Calu3 (cell line): ENCODE measurements at places on chromosomes 4 and X.
A peak's percentile ranks its signal among the peaks of the same experiment; 100 is the strongest.

DNA sequence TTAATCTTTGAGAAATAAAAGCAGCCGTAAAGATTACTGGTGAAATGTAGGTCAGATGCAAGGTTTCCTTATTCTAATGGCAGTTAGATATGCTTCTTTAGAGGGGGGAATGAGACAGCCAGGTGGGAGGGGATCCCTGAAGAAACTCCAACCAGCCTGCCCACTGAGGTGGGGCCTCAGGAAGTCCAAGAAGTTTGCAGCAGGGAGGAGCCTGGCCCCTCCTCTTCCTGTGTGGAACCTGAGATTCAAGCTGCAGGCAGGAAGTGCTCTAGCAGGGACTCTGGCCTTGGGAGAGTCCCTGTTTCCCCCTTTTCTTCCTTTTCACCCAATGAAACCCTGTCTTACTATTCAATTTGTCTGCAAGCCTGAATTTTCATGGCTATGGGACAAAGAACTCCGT lies 101.4 kb upstream of the SLITRK2 start:
- no peaks in the 10 kb centered on the region for H3K4me1 ChIP-seq
- H3K4me3 ChIP-seq = no peak overlapping the region
- no peaks in the 10 kb centered on the region for H3K36me3 ChIP-seq
- DNase-seq = no peak
- H3K27me3 ChIP-seq = no peaks in the 10 kb centered on the region
- H3K27ac ChIP-seq = no peak overlapping the region

- no peaks in the 10 kb centered on the region for H3K36me3 ChIP-seq
- no peaks in the 10 kb centered on the region for H3K27me3 ChIP-seq
- H3K4me1 ChIP-seq = no peaks in the 10 kb centered on the region
- no peak overlapping the region for H3K4me3 ChIP-seq
- no peak overlapping the region for H3K27ac ChIP-seq
These were observed 190.0 kb upstream of the NEIL3 start for GRCh38 chr4:177119691-177120090.

DNA sequence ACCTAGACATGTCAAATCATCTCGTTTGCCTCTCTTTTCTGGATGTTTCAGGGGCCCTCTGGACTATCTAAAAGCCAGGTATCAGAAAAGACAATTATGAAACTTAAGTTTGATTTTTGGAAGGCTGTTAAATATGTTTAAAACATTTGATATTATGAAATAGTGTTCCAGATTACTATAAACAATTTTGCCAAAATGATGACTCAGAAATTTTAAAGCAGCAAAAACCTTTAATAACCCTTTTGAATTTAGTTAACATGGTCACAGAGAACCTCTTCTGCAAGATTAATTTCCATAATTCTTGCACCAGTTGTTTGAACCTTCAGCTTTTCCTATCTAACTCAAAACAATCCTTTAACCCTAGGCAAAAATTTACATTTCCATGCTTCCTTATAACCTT lies 18.8 kb upstream of the FAM47E start:
- H3K4me3 ChIP-seq = no peak overlapping the region
- H3K27me3 ChIP-seq = no peaks in the 10 kb centered on the region
- no peak overlapping the region for H3K27ac ChIP-seq
- peaks cover 29% of the 10 kb centered on the region for H3K4me1 ChIP-seq
- no peak for DNase-seq
- peaks cover 10% of the 10 kb centered on the region for H3K36me3 ChIP-seq

DNA sequence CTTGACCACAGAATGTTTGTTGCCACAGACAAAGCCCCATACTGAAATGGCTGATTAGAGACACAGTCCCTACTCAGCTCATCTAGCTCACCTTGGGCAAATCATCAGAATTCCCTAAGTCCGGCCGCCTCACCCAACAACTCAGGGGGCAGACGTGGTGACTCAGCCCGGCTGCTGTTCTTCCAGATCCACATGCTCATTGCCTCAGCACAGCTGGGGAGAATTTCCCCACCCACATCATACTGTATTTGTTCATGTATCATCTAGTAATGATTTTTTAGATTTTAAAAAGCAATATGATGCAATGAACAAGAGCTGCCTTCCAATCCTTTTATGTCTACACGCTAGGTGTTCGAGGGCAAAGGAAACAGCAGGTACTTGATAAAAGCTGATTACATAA lies 333.8 kb upstream of the TENM3 start:
- no peaks in the 10 kb centered on the region for H3K4me1 ChIP-seq
- peak; percentile 6 for DNase-seq
- H3K27me3 ChIP-seq = no peaks in the 10 kb centered on the region
- H3K4me3 ChIP-seq = no peak overlapping the region

GRCh38 chr4:8376361-8377102 lies 64.0 kb downstream of the ACOX3 start:
- H3K27ac ChIP-seq = no peak overlapping the region
- no peak for DNase-seq
- no peaks in the 10 kb centered on the region for H3K4me1 ChIP-seq
- H3K4me3 ChIP-seq = no peak overlapping the region
- no peaks in the 10 kb centered on the region for H3K36me3 ChIP-seq
- H3K27me3 ChIP-seq = no peaks in the 10 kb centered on the region

DNA sequence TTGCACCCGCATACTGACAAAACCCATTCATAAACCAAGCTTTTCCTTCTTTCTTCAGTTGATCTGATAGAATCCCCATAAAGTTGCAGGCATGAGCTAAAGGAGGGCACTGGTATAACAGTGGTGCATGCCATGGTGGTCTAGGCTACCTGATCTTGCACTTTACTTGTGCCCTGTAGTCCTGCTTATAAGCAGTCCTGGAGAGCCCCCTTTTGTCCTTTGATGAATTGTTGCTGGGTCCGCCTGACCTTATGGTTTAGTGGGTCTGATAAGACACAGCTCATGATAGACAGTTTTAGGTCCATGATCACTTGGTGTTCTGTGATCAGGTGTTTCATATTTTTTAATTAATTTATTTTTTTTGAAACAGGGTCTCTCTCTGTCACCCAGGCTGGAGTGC lies 19.7 kb downstream of the CCDC160 start:
- no peak for DNase-seq
- no peaks in the 10 kb centered on the region for H3K27me3 ChIP-seq
- H3K4me3 ChIP-seq = no peak overlapping the region

GRCh38 chrX:42248226-42248625 lies 324.9 kb upstream of the CASK start:
- H3K36me3 ChIP-seq = no peaks in the 10 kb centered on the region
- H3K27ac ChIP-seq = no peak overlapping the region
- H3K27me3 ChIP-seq = no peaks in the 10 kb centered on the region
- H3K4me1 ChIP-seq = no peaks in the 10 kb centered on the region

DNA sequence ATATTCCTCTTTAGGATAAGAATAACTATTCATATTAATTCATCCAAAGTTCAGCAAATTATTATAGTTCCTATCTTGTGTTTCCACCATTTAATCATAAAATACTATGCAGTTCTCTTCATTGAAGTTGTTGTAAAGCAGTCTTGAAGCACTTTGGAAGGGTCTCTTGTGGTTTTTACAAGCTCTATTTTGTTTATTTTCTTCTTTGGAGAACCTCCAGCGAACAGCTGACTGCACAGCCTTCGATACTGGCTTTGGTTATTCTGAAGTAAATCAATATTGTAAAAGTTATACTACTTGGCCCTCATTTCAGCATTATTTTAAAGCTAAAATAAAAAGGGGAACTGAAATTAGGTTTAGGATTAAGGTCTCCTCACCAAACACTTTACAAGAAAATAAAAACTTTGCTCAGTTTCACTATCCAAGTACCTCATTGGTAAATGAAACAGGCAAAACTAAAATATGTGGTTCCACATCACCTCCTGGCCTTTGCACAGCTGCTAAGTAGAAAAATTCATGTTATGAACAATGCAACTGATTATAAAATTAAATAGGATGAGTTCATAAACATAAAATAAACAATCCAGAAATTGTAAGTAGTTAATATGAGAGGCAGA lies 1629.2 kb upstream of the ADGRL3 start:
- no peak overlapping the region for H3K4me3 ChIP-seq
- DNase-seq = no peak
- no peaks in the 10 kb centered on the region for H3K27me3 ChIP-seq
- no peak overlapping the region for H3K27ac ChIP-seq

GRCh38 chr4:40731792-40732245 lies 17.9 kb upstream of the NSUN7 start:
- peak overlapping the region; percentile 31 for H3K4me3 ChIP-seq
- H3K27me3 ChIP-seq = no peaks in the 10 kb centered on the region
- DNase-seq = peak; percentile 49
- peaks cover 9% of the 10 kb centered on the region for H3K4me1 ChIP-seq
- H3K27ac ChIP-seq = no peak overlapping the region

DNA sequence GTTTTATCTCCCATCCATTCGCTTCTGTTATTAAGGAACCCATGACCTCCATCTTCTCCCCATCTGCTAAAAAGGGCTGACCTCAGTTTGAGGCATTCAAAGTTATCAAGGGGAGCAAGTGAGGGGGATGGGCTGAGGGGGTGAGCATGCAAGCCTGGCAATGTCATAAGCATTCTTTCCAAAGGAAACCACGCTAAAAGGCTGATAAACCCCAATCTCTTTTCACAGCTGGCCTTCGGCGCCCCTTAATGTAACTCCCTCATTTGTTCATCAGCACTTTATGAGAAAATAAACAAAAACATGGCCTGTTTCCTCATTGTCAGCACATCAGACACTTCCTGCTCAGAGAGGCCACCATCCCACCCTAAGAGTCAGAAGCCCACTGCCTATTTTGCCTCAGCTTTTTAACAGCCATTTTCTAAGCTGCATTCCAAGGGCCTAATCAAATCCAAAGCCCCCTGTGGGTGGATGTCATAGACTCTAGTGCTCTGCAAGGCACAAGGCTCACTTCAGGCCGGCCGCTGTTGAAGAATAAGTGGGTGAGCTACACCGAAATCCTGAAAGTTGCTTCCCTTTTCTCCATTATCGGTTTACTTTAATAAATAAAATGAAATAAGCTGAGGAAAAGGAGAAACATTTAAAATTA lies 92.0 kb upstream of the SRD5A3 start:
- DNase-seq = no peak
- no peaks in the 10 kb centered on the region for H3K27me3 ChIP-seq
- no peaks in the 10 kb centered on the region for H3K36me3 ChIP-seq
- no peak overlapping the region for H3K4me3 ChIP-seq
- H3K27ac ChIP-seq = no peak overlapping the region
- no peaks in the 10 kb centered on the region for H3K4me1 ChIP-seq

DNA sequence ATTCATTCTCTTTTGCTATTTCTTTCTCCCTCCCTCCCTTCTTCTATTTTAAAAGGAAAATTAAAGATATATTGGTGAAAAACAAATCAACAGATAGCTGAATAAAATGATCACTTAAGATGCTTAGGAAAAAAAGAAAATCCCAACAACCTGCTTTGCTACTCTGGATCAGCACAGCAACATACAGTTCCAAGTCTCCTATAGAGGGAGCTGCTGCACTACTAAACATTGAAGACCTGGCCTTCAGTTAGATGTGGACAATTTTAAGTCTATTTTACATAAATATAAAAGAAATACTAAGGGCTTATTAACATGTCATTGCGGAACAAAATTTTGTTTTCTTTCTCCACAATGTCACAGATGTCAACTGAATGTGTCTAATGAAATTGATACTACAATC lies 226.4 kb downstream of the MAGEB5 start:
- H3K27ac ChIP-seq = no peak overlapping the region
- peaks cover 9% of the 10 kb centered on the region for H3K4me1 ChIP-seq
- no peak overlapping the region for H3K4me3 ChIP-seq
- no peaks in the 10 kb centered on the region for H3K36me3 ChIP-seq

GRCh38 chr4:185343726-185344581 lies 51.8 kb downstream of the LRP2BP start:
- H3K4me1 ChIP-seq = no peaks in the 10 kb centered on the region
- H3K36me3 ChIP-seq = peaks cover 5% of the 10 kb centered on the region
- H3K27ac ChIP-seq = no peak overlapping the region
- H3K4me3 ChIP-seq = no peak overlapping the region
- DNase-seq = no peak

DNA sequence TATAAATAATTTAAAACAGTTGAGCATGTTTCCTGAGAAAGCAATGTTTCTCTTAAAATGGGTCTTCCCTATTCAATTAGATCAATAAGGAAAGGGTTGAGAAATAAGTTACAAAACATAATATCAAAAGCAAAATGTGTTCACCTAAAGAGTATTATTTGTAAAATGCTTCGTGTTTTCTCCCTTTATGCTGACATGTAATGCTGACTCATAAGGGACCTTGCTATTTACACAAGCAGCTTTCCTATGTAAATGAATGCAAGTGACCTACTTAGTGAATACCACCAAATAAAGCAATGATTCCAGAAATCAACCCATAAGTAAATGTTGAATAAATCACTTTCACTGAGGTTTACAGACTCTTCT lies 91.5 kb downstream of the ELOVL6 start:
- no peaks in the 10 kb centered on the region for H3K36me3 ChIP-seq
- H3K4me3 ChIP-seq = no peak overlapping the region
- H3K27ac ChIP-seq = peak overlapping the region; percentile 54
- DNase-seq = no peak
- H3K27me3 ChIP-seq = no peaks in the 10 kb centered on the region

DNA sequence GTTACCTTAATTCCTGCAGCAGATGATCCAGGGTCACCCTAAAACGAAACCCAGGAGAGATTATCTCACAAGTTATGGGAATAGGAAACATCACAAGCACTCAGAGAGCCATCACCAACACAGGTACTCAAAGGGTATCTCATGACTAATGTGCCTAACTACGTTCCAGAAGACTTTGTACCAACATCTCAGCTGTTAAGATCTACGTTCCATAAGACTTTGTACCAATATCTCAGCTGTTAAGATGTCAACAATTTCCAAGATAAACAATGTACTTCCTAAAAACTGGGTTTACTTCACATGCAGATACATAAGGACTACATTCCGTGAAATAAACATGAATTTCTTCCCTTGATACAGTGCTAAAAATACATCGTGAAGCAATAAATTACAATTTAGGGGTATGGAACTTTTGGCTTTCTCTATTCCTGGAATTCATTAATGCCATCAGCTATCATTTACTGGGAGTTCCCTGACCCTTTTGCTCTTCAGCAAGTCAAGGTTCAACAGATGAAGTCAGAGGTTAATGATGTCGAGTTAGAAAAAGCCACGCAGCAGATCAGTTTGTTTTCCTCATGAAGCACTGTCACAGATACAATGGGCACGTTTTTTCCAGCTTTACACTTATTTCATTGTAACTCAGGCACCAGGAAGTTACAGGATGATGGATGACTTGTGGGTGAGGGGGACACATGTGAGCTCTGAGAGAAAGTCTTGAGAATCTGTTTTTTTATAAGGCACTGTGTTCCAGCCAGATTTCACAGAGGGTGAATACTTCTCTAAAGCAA lies 127.0 kb upstream of the ETNPPL start:
- no peaks in the 10 kb centered on the region for H3K4me1 ChIP-seq
- no peak overlapping the region for H3K4me3 ChIP-seq
- DNase-seq = no peak
- no peaks in the 10 kb centered on the region for H3K36me3 ChIP-seq
- H3K27ac ChIP-seq = no peak overlapping the region

DNA sequence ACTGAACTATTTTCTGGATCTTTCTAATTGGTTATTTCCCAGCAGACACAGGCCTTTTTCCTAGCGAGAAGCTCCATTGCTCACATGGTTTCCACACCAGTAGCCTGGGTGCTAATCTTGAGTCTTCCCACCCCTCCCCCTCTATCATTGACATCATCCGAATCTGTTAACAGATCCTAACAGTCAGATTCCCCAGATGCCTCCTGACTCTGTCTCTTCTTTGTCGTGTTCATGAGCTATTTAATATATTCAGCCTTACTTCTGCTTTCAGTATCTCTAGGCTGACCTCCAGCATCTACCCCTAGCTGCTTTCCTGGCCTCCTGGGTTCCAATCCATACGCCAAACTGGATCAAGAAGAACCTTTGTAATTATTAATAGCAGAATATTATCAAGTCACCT lies 85.0 kb downstream of the CLNK start:
- no peaks in the 10 kb centered on the region for H3K36me3 ChIP-seq
- H3K27ac ChIP-seq = no peak overlapping the region
- no peaks in the 10 kb centered on the region for H3K4me1 ChIP-seq
